Right forelimb (tissue), 1 donor: ENCODE measurements at places on chromosomes 3 and 15.

GRCh38 chr3:47423548-47424145 lies 42.8 kb downstream of the PTPN23 start:
- DNase-seq, result no peak

GRCh38 chr15:71458089-71458660 lies 342.9 kb downstream of the THSD4 start:
- no peak for DNase-seq

DNA sequence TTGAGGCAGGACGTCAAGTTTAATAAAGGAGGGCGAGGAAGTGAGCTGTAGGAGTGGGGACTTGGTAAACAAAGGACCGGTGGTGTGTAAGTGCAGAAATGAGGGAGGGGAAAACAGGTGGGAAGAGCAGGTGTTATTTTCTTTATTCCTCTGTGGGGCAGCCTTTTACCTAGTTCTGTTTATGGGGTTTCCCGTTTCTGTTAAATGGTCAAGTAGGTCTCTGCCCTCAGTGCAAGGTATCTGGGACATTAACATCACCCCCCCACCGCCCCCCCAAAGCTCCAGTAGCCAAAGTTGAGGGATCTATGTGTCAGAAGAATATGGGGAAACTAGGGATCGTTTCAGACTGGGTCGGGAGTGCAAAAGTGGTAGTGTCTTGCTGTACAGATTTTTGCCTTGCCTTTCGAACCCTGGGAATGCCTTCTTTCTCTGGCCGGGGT lies 893 bp downstream of the MGA start:
- DNase-seq, result no peak

DNA sequence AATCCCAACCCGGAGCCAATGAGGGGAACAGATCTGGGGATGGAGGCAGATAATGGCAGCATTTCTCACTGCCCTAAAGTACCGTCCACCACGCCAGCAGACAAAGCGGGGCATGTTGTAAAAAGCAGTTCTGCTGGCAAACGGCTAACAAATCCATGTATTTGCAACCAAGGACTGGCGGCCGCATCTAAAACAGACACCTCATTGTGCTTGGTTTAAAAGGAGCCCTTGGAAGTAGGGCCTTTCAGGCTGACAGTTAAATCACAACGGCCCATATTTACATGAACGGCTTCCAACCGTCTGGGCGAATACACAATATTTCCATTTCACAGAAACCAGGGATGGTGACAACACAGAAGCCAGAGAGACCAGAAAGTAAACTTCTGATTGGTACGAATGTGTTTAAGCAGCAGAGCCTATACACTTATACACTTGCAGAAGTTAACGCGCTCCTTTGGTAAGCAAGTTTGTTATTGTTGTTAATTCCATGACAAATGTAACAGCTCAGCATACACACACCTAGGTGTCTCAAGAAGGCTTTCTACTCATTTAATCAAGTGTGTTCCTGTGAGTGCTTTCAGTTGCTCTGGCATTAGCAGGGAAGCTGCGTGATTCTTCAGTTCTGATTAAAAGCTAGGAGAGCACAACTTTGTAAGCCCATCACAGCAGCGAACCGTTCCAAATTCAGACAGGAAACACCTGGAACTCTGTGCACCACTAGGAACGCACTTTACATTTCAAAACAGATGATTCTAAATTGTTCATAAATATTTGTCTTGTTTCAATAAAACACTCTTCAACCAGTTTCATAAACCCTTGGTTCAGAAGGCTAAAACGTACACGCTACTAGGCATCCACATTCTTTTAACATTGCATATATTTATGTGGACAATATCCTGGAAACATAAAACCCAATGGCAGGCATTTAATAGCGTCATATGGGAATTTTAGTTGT lies 112.9 kb downstream of the PDZRN3 start:
- DNase-seq, result peak; percentile 58

DNA sequence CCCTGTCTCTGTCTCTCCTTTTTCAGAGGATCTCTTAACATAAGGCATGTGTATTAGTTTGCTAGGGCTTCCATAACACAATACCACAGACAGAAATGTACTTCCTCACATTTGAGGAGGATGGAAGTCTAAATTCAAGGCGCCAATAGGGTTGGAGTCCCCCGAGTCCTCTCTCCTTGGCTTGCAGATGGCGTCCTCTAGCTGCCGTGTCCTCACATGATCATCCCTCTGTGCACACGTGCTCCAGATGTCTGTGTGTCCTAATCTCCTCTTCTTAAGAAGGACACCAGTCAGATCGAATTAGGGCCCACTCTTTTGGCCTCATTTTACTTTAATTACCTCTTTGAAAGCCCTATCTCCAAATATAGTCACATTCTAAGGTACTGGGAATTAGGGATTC lies 23.0 kb upstream of the BFSP2 start:
- DNase-seq, result peak; percentile 28

GRCh38 chr3:62161371-62161770 lies 212.0 kb downstream of the FEZF2 start:
- no peak for DNase-seq

DNA sequence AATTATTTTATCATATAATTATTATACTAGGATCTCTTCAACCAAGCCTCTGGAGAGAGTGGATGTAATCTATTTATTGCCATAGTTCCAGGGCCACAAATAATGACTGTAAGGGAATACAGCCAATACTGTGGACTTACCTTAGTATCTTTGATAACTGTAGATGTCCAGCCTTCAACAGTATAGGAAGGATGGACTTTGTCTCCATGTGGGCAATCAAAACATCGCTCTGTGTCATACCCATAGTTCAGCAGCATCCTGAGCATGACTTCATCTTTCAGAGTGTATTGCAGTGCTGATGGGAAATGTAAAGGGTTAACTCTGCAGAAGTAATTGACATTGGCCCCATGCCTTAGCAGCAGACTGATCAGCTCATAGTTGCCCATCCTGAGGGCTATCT lies 14.2 kb downstream of the ASB14 start:
- DNase-seq, result no peak

DNA sequence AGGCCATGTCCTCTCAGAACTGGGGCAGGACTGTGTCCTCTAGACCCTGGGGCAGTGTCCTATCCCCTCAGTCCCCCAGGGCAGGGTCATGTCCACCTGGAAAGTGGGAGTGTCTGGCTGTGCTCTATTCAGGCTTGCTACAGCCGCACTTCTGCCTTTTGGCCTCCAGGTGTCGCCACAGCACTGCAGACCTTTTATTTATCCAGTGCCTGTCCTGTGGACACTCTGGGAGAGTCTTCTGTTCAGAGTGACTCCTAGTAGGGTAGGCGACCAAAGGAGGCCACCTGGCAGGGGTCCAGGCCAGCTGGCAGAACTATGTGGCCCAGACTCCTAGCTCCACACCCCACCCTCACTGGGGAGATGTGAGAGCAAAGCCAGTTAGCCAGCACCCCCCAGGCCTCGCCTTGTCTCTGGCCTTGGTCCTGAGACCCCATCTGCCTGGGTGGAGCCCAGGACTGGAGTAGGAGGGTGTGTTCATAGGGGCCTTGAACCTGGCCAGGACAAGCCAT lies 3.9 kb downstream of the TMIE start:
- peak; percentile 86 for DNase-seq
